ENCODE measurements at places on chromosomes 6 and 20.

DNA sequence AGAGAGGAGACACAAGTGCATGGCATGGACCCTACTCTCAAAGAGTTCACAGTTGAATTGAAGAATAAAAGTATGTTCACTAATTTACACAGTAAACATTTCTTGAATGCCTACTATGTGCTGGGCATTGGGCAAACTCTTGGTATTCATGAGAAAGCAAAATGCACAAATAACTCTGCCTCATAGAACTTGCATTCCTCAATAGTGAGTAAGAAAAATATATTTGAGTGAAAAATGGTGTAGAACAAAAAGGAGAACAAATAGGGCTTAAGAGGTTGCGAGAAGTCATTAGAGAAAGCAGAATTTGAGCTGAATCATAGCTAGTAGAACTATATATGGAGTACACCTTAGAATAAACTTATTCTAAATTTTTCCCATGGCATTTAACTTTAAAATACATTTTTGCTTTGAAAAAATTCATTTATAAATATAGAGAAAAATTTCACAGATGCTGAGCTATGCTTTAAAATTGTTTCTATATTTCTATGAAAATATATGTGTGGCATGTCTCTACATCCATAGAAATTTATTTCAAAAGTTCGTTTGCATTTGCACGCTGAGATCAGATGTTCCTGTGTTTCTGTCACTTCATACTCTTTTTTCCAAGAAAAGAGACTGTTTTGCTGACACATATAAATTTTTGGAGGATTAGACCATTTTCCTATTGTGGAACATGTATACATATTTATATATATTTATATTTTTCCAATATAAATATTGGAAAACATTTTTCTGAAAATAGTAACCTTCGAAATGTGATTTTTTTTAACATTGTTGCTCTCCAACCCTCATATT, 236.1 kb downstream of the KCNQ5 start:
- no peak for DNase-seq

DNA sequence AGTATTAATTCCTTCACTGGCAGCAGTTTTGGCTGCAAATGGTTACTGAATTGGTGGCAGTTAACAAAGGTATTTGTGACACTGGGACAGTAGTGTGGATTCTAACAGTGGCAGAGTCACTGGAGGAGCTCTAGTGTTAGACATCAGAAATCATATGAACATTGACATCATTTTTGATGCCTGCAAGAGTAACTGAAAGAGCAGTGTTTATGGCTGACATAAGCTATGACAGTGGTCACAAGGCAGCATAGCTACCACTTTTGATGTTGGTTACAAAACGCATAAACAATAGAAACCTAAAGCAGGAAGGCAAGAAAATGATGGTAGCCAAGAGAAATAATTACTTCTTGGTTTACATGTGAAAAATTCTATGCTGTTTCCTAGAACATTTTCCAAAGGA, 326.7 kb upstream of the MAN1A1 start:
- DNase-seq, result no peak

- no peak for DNase-seq
Observed at GRCh38 chr20:38034108-38034649, 633 bp downstream of the RPRD1B start.

DNA sequence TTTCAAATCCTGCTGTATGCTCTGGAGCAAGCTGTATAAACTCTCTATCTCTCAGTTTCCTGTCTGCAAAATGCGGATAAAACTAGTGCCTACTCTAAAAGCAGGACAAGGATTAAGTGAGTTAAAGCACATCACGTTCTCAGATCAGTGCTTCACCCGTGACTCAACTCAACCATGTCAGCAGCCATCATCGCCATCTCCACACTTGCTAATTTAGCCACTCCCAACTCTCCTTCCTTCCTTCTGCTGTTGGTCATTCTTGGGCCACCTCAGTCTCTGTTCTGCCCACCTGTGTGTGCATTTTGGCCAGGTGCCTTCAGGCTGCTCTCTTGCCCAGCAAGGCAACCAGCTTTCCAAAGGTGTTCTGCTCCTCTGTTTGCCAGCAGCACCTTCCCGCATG, 260.0 kb upstream of the CDYL start:
- DNase-seq, result no peak

- no peak for DNase-seq
Observed at GRCh38 chr6:105628156-105628860, 225.4 kb upstream of the PREP start.

DNA sequence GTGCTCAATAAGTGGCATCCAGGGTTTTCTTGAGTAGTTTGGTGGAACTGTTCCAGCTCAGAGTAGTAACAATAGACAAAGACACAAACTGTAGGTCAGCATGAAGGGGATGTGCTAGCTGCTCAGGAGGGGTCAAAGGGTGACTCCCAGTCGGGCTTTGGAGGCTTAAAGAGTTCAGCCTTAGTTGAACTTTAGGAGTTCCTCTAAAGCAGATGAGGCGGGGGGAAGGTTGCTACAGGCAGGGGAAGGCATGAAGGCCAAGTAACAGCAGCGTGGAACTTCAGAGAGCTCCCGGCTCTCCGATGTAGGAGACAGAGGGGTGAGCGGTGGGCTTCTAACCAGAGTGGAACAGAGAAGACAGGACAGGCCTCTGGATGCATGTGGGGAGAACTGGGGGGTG, 115.5 kb upstream of the CD93 start:
- no peak for DNase-seq

DNA sequence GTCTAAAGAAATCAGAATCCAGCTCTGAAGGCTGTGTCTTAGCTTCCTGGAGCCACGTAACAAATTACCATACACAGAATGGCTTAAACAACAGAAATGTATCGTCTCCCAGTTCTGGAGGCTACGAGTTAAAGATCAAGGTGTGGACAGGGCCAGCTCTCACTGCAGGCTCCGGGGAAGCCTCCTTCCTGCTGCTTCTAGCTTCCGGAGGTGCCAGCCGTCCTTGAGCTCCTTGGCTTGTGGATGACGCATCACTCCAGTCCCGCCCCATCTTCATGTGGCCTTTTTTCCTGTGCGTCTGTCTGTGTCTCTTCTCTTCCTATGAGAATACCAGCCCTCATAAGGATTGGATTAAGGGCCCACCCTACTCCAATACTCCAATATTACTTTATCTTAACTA, 319.1 kb upstream of the QKI start:
- DNase-seq, result no peak

GRCh38 chr6:90086517-90086916, 192.2 kb downstream of the GJA10 start:
- no peak for DNase-seq

DNA sequence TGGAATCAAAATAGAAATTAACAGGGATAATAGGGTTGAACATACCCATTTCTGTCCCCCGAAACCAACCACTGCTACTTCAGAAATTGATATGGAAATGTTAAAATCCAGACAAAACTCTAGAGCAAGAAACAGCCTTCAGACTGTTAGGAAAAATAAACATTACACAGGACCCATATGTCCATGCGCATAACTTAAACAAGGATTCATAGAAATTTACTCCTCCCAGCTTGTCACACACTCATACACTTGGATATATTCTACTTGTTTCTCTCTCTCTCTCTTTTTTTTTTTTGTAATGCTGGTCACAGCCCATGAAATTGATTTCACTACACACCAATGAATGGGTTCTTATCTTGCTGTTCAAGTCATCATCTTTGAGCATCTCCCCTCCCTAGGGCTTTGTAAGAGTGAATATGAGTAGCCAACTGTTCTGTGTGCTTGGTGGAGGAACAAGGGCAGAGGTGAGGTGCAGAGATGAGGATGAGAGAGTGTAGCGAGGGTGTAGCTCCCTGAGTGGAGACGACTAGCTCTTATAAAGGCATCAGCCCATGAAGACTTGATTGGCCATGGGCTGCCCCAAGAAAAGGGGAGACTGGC, 61.8 kb upstream of the MLN start:
- DNase-seq, result no peak

DNA sequence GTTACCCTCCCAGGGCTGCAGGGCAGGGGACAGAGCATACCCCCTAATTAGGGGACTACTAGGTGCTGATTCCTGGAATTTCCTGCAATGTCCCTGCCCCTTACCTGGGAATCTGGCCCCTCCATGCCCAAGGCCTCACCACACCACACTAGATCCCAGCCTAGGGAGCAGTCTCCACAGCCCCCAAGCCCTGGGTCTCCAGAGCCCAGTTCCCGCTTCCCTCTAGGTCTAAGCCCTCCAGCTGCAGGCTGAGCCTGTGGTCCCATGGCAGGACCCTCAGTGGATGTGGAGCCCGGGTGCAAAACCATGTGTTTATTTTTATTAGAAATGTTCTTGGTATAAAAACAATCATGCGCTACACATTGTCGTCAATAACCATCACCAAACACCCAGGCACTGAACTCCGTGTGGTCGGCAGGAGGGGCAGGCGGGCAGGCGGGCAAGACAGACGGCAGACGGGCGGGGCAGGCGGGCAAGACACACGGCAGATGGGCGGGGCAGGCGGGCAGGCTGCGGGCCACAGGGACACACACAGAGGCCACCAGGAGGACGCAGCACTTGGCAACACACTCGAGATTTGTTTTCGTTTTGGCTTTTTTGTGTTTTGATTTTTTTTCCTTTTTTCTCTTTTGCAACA, 124.2 kb downstream of the GRM4 start:
- no peak for DNase-seq

DNA sequence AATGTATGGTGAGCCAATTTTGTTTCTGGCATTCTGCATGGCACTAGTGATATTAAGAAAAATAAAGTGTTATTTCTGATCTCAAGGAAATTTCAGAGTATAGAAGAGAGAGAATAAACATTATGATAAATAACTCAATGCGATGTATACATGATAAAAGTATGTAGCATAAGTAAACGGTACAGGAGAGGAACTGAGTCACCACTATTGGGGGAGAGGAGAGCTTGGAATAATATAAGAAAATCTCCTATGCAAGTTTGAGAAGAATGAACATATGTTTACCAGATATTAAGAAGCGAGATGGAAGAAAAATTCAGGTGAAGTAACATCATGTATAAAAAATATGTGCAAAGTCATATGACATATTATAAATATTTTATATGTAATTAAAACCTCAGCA, 1230.3 kb upstream of the CITED2 start:
- no peak for DNase-seq

DNA sequence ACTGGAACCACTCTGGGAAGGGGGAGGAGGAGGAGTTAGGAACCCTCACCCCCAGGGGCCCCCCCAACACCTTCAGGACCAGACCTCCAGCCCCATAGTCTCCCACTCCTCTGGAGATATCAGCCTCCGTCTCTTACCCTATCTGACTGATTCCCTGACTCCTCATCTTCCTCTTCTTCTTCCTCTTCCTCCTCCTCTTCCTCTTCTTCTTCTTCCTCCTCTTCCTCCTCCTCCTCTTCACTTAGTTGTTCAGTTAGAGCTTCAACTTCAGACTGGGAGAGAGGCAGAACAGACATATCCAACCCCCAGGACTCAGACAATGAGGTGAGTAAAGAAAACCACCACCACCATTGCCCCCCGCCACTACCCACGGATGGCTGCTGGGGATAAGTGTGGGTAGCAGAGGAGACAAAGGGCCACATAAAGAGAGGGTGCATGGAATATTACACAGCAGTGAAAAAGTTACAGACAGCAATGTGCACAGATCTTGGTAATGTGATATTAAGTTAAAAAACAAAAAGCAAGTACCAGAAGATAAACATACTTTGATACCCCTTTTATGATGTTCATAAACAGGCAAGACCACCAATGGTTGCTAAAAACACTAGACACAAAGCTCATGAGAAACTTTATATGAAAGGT, 8.0 kb downstream of the EHMT2 start:
- no peak for DNase-seq

DNA sequence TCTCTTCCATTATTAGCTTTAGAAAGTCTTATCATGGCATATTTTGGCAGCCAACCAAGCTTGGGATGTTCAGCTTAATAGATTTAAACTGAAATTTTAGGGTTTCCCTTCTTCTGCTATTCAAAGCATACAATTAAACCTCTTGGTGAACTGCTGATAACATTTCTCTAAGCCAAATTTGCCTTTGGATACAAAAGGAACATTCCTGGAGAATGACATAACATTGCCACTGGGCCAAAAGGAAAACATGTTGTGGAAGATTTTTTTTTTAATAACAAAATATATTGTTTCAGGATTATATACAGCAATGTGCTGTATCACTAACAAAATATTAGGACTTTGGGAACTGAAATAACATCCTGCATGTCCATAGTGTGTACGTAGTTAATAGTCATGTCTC, 215.1 kb upstream of the TBX18 start:
- peak; percentile 13 for DNase-seq

DNA sequence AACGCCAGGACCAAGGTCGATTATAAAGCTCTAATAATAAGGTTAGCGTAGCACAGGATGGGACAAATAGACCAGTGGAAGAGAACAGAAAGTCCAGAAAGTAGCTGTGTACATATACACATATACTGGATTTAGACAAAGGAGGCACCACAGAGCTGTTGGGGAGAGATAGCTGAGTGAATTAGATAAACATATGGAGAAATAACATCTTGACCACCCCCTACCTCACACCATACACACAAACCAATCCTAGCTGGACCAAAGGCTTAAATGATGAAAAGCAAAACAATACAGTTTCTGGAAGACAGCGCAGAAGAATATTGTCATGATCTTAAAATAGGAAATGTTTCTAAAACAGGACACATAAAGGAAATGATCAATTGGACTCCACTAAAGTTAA, 112.9 kb downstream of the PXDC1 start:
- DNase-seq, result no peak
